ENCODE measurements at places on chromosomes 13 and 19. TPM values are rescaled to one million over a fixed set of nuclear protein-coding genes. Genes with fewer than 3 reads are reported as not detected.

SLC44A2 gene
- total RNA-seq: 87.1 TPM

TUBB4A gene
- 1.4 TPM for total RNA-seq

F2RL3 gene
- total RNA-seq: 0.98 TPM

GRCh38 chr19:54659300-54659699 lies 3.5 kb upstream of the LILRB4 start:
- no peak overlapping the region for H3K4me3 ChIP-seq
- no peaks in the 10 kb centered on the region for H3K36me3 ChIP-seq
- no peaks in the 10 kb centered on the region for H3K4me1 ChIP-seq
- no peaks in the 10 kb centered on the region for H3K27me3 ChIP-seq

DNA sequence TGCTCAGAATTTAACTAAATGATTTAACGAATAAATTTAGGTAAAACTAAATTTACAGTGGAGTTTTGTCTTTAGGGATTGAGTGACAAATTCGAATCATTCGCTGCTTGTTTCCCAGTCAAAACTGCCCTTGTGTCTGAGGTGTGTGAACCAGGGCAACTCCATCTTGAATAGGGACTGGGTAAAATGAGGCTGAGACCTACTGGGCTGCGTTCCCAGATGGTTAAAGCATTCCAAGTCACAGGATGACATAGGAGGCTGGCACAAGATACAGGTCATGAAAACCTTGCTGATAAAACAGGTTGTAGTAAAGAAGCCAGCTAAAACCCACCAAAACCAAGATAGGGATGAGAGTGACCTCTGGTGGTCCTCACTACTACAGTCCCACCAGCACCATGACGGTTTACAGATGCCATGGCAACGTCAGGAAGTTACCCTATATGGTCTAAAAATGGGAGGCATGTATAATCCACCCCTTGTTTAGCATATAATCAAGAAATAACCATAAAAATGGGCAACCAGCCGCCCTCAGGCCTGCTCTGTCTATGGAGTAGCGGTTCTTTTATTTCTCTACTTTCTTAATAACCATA lies 10.2 kb upstream of the ANKRD10 start:
- no peak overlapping the region for H3K4me3 ChIP-seq
- no peaks in the 10 kb centered on the region for H3K36me3 ChIP-seq
- no peak overlapping the region for H3K27ac ChIP-seq
- no peaks in the 10 kb centered on the region for H3K4me1 ChIP-seq
- no peak for DNase-seq

GRCh38 chr19:5444431-5444830 lies 10.8 kb upstream of the ZNRF4 start:
- no peaks in the 10 kb centered on the region for H3K27me3 ChIP-seq
- H3K36me3 ChIP-seq: no peaks in the 10 kb centered on the region
- H3K4me1 ChIP-seq: no peaks in the 10 kb centered on the region

DNA sequence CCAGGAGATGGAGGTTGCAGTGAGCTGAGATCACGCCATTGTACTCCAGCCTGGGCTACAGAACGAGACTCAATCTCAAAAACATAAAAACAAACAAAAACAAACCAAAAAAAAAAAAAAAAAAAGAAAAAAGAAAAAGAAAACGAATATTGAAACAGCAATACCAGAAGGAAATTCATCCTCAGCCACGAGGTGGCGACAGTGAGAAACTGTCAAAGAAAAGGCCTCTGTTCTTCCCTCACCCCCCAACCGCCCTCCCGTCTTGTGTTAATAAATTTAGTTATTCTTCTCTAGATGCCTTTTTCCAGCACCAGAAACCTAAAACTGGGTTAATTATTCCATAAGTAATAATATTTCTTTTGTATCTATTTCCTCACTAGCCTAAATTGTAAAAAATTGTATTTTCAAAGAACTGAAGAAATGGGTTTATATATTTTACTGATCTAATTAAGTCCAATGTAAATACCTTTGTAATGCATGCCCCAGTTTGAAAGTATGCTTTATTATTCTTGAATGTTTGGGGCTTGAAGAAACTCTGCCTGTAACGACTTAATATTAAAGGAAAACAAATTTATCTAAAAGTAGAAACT lies 38.6 kb downstream of the LIG4 start:
- no peaks in the 10 kb centered on the region for H3K27me3 ChIP-seq
- H3K4me3 ChIP-seq: no peak overlapping the region
- H3K27ac ChIP-seq: no peak overlapping the region
- no peaks in the 10 kb centered on the region for H3K4me1 ChIP-seq

- H3K36me3 ChIP-seq: no peaks in the 10 kb centered on the region
- peak; percentile 24 for DNase-seq
- no peak overlapping the region for H3K4me3 ChIP-seq
- no peaks in the 10 kb centered on the region for H3K4me1 ChIP-seq
These were observed 330.3 kb upstream of the MIR17HG start for GRCh38 chr13:91017031-91017668.

Data from colonic mucosa (tissue), 4 donors.